ENCODE measurements at places on chromosomes 3 and 15.

- DNase-seq, result peak; percentile 60
These were observed at the start of gene FSTL1 for GRCh38 chr3:120450600-120451271. FSTL1 (minus strand) TSS chr3:120450992; CDS start chr3:120450746, 246 bp downstream.

- peak; percentile 90 for DNase-seq
These were observed 7.2 kb upstream of the DYNC1LI1 start for GRCh38 chr3:32577581-32578556.

GRCh38 chr15:90966262-90966661 is 11.6 kb downstream of the RCCD1 start:
- DNase-seq, result no peak

- DNase-seq, result peak; percentile 6
These were observed 110.1 kb upstream of the GBE1 start for GRCh38 chr3:81871358-81872155.

DNA sequence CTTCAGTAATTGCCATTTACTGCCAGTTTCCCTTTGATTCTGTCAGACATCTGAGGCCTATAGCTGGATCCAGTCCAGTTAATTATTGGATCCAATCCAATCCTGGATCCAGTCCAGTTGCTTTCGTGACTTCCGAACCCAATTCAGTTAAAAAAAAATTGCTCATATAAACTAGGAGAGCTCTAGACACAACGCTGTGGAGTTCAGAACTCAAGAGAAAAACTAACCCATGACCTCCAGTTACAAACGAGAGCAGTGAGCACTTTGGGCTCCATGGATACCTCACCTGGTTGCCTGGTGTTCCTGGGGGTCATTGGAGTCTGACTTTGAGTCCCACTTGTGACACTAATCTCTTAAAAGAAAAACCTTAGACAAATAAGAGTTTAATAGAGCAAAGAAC is 269.8 kb downstream of the THSD4 start:
- no peak for DNase-seq

- DNase-seq, result peak; percentile 60
These were observed 18.0 kb downstream of the ZNF148 start for GRCh38 chr3:125357032-125357658.

- DNase-seq, result no peak
These were observed 10.0 kb downstream of the DUSP7 start for GRCh38 chr3:52046186-52046901.

DNA sequence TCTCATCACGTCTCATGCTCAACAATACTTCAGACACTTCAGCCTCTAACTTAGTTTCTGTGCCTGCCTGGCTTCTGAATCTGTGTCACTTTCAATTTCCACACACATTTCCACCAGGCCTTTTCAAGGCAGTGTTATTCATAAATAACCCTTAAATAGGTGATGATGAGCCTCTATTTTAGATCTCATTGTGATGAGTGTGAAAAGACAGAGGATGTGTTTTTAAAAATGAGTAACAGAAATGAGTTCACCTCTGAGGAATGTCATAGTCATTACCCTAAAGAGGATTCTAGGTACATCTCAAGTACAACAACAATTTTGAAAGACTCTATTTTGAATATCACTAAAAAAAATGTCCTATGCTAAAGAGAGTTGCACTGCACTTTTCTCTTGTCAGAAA is 64.6 kb downstream of the STAC start:
- DNase-seq, result no peak

GRCh38 chr15:73550190-73550589 is 83.0 kb downstream of the NPTN start:
- no peak for DNase-seq

DNA sequence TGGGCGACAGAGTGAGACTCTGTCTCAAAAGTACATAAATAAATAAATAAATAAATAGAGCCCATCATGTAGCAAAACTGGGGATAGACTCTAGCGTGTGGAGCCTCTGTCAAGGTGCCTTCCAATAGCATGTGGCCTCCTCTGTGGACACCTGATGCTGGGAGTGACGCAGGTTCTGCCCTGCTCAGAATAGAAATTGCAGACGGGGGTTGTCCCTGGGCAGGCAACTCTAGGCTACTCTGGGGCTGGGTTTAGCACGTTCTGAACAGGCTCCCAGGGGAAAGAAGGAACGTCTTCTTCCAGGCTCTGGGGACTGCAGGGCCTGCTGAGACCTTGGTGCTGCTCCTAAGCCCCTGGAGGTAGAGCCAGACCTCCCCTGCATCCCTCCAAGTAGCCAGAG is 65.3 kb downstream of the EPHB3 start:
- DNase-seq, result no peak

- no peak for DNase-seq
These were observed 497.8 kb downstream of the NAALADL2 start for GRCh38 chr3:175356899-175357324.

- DNase-seq, result peak; percentile 28
These were observed 45.5 kb upstream of the SLC41A3 start for GRCh38 chr3:126129398-126129891.

GRCh38 chr3:194265505-194265892 is 85.6 kb downstream of the CPN2 start:
- DNase-seq, result peak; percentile 76

DNA sequence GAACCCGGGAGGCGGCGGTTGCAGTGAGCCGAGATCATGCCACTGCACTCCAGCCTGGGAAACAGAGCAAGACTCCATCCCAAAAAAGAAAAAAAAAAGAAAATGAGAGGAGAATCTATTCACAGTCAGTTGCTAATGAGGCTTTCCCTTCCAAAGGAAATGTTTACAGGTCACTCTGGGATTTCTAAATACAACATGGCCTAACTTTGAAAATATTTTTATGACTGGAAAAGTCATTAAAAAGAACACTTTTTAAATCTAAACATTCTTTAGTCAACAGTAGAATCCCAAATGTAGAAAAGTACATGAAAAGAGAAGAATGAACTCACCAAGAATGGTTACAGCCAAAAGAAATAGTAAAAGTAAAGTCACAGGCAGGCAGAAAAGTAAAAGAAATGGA is 78.6 kb downstream of the PLD1 start:
- DNase-seq, result no peak

GRCh38 chr3:143267989-143268388 is 148.4 kb downstream of the CHST2 start:
- DNase-seq, result no peak

DNA sequence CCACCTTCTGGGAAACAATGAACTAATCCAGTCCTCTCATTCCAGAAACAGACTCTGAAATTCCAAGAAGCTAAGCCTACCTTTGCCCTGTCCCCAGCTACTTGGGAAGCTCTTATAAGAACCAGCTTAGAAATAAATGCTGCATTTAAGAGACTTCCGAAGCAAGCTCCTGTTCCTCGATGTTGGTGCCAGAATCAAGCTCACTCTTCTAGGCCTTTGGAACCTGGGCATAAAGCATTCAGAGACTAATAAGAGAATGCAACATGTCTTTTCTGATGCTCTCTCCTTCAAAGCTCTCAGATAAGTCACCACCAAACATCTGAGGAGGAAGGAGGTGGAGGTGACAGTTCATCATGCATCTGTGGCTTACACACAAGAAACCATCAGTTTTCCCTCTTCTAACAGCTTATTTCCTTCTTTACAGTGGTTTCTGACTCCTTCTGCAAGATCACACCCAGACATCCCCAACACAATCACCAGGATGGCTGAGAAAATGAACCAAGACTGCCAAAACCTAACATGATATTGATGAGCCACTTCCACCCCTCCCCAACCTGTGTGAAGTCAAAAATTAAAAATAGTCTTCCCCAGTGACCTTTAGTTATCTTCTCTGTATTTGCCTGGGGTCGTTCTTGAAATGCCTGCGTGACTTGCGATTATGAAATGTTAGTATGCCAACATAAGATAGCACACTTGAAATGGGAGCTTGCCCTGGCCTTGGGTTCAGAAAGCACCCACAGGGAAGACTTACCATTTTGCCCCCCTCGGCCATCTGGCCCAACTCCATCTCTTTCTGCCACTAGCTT is 11.5 kb downstream of the ARHGEF3 start:
- DNase-seq, result no peak

- no peak for DNase-seq
These were observed 153.7 kb downstream of the TIGIT start for GRCh38 chr3:114447545-114447944.

- DNase-seq, result no peak
These were observed 341.7 kb downstream of the FHIT start for GRCh38 chr3:60909526-60909925.

- peak; percentile 76 for DNase-seq
These were observed 397.2 kb downstream of the GAP43 start for GRCh38 chr3:116020495-116020894.

DNA sequence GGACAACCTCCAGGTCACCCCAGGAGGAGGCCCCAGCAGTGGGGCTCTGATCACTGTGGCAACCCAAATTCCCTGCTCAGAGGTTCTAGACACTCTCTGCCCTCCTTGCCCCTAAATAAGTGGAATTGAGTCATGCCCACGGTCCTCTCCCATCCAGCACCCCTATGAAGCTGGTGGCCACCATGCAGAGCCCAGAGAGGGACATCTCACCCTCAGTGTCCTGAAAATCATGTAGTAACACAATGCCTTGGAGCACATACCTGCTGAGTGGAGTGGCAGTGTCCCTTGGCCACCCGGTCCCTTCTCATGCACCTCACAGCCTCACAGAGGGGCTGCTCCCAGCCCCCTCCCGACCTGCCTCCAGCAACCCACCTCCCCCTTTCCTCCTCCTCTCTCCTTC is 114.3 kb upstream of the MEF2A start:
- no peak for DNase-seq

DNA sequence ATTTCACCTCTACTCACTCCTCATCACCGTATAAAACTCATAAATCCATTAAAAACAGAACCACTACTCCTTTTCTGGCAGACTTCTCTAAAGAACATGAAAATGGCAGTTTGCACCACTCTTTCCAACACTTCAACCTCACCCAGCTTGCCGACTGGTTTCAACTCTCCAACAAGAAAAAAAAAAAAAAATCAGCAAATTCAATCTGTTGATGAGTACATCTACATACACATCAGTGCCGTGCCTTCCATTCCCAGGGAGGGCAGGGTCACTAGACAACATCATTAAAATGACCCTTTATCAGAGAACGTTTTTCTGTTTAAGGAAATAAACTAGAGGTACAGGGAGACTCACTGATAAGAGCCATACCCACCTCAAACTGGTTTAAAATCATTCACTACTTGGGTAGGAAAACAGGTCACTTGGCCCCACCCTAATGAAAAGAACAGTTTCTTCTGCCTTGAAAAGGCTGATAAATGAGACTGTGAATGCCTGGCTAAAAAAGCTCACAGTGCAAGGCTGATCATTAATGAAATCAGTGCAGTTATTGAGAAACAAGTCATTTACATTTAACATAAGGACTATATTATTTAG is 6.0 kb downstream of the ANXA2 start:
- DNase-seq, result peak; percentile 8

DNA sequence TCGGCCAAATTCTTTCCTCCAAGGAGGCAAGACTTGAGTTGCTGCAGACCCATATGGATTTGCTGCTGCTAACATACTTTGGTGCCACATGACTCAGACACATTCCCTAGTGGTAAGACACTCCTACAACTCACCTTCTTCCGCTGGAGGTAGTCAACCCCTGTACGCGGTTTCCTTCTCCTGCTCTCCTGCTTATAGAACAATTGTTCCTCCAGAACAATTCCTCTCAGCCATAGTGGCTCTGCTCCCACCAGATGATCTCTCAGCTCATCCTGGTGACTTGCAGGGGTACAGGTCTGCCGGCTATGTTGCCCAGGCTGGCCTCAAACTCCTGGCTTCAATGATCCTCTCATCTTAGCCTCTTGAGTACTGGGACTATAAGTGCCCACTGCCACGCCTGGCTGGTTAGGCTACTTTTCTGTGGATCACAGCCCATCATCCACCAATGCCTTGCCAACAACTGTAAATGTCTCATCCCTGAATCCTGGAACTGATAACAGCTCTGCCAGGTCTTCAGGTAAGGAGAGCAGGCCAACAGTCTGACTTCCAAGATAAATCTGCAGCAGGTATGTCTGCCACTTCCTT is 2.4 kb upstream of the CXCR6 start:
- DNase-seq, result no peak

GRCh38 chr3:30723211-30723610 is 116.8 kb downstream of the TGFBR2 start:
- DNase-seq, result no peak

GRCh38 chr3:129718201-129718600 is 111.7 kb upstream of the PLXND1 start:
- DNase-seq, result peak; percentile 26

DNA sequence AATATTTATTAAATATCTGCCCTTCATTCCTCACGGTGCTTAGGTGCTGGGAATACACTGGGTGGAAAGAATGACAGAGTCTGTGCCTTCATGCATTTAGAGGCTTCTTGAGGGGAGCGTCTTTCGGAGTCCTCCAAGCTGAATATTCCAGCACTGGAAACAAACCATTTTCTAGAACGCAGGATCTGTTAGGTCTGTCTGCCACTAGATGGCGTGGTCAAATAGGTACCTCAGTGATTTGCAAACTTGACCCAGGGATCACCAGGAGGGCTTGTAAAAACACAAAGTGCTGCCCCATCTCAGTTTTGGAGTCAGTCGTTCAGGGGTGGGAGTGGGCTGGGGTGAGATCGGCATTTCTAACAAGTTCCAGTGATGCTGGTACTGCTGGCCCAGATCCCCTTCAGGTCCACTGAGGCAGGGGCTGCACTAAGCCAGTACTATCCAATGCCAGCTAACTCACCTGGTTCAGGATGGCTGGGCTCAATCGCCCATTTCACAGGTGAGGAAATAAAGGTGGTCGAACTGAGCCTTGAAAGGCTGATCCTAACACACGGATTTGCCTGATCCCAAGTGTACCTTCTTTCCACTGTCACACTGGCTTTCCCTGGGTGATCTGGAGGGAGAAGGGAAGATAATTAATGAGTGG is 14.8 kb downstream of the ARNT2 start:
- peak; percentile 67 for DNase-seq

DNA sequence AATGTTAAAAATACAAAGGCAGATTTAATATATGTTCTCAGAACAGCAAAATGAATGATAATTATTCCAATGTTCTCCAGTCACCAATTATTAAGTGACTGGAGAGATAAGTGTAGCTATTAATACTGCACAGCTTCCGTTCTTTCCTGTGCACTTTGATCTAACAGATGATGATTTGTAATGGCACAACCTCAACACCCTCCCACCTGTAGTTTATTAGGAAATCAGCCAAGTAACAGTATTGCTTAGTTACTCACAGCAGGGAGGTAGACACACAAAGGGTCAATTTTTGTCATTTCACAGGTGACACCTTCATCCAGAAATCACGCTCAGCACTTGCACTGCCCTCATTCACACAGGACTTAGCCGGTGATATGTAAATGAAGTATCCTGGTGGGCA is 688.1 kb downstream of the EPHA3 start:
- DNase-seq, result no peak

DNA sequence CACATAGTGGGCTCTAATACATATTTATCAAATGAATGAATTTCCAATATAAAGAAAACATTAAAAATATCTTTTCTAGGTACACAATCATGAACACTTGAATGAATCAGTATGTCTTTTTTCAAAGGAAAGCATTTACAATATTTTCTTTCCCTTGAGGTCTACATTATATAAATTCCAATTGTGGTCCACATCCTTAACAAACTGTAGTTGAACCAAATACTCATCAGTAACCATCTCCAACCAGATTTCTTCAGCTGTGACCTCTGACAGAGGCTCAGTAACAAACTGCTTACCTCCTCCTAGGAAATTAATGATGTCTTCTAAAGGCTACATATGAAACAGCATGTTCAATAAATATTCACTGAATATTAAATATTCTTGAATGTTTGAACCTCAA is 58.8 kb downstream of the CFAP20DC start:
- DNase-seq, result no peak

GRCh38 chr3:24177201-24177600 is 232.1 kb downstream of the NR1D2 start:
- DNase-seq, result no peak
